ENCODE measurements at places on chromosomes 5 and 9.

- no peak for DNase-seq
Observed at GRCh38 chr5:80607832-80608231, 37.8 kb upstream of the ANKRD34B start.

DNA sequence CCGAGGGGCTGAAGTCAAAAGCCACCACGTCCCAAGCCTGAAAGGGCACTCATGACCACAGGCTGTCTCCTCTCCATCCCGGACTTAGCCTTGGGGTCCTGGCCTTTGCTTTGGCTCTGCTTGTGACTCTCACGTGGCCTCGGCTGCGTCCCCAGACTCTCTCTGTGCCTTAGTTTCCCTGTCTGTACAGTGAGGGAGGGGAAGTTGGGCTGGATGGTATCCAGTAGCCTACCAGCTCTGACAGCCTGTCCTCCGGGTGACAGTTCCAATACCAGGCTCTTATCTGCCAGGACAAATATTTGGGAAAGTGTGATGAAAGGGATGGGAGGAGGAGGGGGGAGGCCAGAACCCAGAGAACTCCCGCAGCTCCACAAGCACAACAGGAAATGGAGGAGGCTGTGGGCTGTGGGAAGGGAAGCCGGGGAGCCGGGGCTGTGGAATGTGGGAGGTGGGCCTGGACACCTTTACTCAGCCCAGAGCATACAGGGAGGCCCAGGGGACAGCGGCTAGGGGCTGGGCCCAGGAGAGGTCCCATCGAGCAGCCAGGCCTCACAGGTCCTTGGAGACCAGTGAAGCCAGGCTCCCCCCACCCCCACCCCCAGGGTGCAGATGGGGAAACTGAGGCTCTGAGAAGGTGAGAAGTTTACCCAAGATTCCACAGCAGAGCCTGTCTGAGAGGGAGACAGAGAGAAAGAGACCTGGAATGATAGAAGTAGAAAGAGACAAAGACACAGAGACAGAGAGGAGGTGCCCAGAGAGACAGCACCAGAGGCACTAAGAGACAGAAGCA, 18.3 kb downstream of the PDGFRB start:
- DNase-seq = no peak

- peak; percentile 70 for DNase-seq
Observed at GRCh38 chr9:99266255-99267023, 44.4 kb downstream of the SEC61B start.

GRCh38 chr5:140111011-140111858, 2.7 kb upstream of the PURA start:
- no peak for DNase-seq

DNA sequence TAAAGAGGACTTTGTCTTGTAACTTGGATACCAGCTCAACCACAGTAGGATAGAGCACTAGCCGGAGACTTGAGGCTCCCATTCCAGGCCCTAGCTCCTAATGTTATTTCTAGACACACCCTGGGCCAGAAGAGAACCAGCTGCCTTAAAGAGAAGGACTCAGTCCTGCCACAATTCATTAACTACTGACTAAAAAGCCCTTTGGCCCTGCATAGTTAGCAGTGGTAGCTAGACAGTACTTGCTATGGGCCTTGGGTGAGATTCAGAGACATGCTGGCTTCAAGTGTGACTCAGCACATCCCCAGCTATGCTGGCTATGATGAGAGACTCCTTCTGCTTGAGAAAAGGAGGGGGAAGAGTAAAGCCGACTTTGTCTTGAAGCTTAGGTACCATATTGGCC, 47.3 kb downstream of the TMEM167A start:
- peak; percentile 57 for DNase-seq

GRCh38 chr9:131713016-131713415, 26.9 kb downstream of the RAPGEF1 start:
- no peak for DNase-seq

DNA sequence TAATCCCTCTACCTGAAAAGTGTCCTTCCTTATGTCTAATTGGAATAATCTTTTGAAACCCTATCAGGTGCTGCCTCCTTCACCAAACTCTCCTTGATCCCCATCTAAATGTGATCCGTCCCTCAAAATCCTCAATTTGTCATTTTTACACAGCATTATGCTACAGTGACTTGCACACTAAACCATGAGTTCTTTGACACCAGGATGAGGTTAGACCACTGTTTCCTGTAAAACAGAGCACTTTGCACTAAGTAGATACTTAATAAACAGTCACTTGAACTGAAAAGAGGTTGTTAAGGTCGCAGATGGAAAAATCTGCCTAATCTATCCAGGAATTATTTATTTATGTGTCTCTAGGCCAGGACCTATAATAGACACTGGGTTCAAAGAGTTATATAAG, 44.2 kb upstream of the TLX3 start:
- no peak for DNase-seq

GRCh38 chr5:151499501-151500035, 52.2 kb downstream of the SLC36A1 start:
- DNase-seq = peak; percentile 24

DNA sequence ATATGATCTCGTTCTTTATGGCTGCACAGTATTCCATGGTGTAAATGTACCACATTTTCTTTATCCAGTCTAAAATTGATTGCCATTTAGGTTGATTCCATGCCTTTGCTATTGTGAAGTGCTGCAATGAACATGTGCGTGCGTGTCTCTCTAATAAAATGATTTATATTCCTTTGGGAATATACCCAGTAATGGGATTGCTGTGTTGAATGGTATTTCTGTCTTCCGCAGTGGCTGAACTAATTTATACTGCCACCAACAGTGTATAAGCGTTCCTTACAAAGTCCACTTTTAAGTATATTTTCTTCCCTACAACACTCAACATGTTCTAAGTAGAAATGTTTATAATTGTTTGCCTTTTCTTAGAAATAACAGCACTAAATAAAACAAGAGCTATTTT, 521.9 kb downstream of the DTWD2 start:
- no peak for DNase-seq

- DNase-seq = no peak
Observed at GRCh38 chr5:54717870-54718269, 200.3 kb downstream of the SNX18 start.

- no peak for DNase-seq
Observed at GRCh38 chr9:109568568-109569210, 70.6 kb upstream of the PTPN3 start.

DNA sequence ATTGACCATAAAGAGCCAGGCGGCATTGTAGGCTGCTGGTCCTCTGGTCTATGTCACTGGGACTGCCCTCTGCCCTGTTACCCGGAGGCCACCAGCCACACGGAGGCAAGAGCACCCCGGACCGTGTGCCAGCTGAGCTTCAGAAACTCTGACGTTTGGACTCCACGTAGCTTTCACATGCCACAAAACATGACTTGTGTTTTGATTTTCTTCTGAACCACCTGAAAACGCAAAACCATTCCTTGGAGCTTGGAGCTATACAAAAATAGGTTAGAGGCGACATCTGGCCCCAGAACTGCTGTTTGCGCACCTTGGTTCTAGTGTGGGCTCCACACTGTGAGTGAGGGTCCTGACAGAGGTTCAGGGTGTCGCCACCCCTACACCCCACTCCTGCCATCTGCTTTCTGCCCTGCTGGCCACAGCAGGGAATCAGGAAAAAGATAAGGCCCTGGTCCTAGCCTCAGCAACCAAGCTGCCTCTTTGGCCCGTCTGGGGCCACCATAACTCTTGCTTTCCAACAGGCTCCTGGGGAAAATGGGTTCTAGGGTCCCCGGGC, 151.3 kb upstream of the IRX2 start:
- DNase-seq = no peak

- no peak for DNase-seq
Observed at GRCh38 chr9:117714282-117714681, 10.1 kb downstream of the TLR4 start.

DNA sequence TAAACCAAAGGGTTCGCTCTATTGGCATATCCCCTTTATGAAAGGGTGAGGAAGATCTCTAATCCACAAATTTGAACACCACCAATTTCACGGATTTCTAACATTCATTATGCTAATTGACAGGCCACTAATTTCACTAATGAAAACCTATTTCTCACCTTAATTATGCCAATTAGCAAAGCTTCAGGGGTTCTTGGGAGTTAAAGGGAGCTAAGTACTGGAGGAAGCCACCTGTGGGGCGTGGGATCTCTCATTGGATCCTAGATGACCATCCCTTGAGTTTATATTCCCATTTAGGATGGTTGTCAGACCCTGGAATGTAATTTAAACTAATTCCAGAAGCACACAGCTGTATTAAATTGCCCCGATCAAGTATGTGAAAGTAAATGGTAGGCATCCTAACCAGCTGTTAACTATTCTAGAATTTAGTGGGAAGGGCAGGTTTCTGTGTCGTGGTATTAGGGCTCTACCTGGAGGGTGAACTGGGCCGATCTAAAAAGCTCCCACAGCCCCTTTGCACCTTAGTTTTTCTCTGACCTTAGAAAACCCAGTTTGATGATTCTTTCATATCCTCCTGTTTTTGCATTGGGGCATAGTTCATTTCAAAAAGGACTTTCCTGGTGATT, 77.1 kb downstream of the C9orf152 start:
- DNase-seq = no peak

- DNase-seq = no peak
Observed at GRCh38 chr9:91416096-91416712, 7.4 kb downstream of the NFIL3 start.

- DNase-seq = no peak
Observed at GRCh38 chr5:67824852-67825251, 390.7 kb upstream of the PIK3R1 start.

DNA sequence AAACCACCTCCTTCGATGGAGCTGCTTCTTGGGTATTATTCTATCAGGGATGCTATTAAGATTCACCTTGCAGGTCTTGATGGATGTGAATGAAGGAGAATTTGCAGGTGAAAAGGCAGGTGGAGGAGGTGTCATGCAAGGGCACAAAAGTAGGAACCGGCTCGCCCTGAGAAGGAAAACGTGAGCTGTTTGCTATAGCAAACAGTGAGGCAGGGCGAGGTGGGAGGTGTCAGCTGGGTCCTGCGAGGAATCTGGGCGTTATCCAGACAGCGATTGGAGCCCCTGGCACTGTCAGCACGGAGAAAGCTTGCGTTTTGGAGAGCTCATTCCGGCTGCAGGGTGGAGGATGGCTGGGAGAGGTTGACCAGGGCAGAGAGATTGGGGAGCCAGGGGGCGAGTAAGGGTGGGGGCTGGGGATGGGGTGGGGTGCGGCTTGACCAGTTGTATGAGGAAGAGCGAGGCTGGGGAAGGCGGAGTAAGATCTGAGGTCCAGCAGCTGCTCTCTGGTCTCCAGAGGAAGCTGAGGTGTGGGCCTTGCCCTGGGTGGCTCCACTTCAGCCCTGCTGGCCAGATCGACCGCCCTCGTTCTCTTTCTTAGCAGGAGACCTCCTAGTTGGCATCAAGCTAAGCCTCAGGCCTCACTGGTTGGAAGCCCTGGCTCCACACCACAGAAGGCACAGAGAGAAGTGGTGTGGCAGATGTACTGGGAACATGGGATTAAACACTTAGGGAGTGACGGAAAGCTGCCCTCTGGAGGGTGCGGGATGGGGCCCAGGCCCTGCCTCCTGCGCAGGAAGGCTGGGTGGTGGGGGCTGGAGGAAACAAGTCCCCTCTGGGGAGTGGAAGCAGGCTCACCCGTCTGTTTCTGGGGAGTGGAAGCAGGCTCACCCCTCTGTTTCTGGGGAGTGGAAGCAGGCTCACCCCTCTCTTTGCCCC, 54.7 kb upstream of the NEURL1B start:
- DNase-seq = no peak

DNA sequence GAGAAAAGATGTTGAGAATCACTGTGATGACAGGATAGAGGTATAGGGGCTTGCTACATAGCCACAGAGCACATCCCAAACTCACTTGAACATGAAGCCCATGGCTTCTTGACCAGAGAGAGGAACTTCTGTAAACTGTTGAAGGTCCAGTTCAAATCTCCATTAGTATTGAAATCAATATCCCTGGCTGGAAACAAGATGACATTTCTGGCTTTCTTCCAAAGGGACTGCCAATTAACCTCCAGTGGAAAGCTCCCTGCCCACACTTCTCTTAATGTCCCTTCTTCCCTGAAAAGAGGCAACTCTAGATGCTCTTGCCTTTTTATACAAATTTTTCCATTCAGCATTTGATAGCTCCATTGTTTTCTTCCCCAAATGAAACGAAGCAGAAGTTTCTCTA, 612.1 kb downstream of the EBF1 start:
- no peak for DNase-seq

GRCh38 chr5:91359962-91360609, 23.0 kb downstream of the ARRDC3 start:
- no peak for DNase-seq

DNA sequence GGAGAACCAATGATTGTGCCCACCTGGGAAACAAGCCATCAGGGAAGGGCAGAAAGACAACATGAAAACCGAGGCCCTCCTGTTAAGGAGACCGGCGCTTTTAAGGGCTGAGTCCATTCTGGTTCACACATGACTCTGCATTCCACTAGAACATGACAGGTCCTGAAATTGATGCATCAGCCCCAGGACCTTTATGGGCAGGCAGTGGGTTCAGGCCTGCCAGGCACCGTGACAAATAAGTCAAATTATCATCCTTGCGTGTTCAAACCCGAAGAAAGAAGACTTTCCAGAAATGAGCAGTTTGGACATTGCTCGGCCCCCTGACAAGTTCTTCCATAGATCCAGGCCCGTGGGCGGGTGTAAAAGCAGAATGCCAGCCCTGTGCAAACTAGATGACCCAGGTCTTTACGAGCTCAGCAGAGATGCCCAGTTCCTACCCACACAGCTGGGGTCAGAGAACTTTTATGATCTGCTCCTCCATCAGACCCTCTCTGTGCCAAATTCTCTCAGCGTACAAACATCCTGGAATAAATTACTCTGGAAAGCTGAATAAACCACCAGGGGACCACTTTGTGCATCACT, 295.5 kb upstream of the WWC1 start:
- DNase-seq = no peak

DNA sequence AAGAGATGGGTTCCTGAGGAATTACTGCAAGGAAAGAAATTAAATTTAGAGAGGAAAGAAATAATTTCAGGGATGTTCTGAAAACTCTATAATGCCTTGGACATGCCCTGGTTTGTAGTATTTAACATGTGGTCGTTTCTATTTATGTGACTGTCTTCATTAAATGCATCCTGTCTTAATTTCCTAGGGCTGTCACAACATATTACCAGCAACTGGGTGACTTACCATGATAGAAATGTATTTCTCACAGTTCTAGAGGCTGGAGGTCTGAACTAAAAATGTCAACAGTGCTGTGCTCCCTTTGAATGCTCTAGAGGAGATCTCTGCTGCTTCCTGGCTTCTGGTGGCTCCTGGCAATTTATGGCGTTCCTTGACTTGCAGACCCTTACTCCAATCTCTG, 287.7 kb downstream of the FBXL7 start:
- no peak for DNase-seq

GRCh38 chr9:80504601-80505230, 933.0 kb downstream of the TLE4 start:
- no peak for DNase-seq

DNA sequence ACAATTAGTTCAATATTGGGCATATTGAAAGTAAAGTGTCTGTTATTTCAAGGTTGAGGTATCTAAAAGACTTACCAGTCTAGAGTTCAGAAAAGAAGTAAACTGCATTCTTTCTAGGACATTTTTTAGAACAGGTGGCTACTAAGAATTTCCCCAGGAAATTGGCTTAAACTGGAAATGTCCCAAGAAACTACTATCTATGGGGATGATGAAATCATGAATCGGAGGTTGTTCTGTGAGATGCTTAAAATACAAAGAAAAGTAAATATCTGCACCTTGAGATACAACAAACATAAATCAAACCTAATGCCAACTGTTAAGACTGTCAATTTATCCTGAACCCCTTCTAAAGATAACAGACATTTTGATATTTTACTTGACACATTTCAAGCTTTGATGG, 226.5 kb upstream of the NREP start:
- DNase-seq = no peak

- DNase-seq = peak; percentile 30
Observed at GRCh38 chr5:141637123-141637766, 448 bp downstream of the RELL2 start.

GRCh38 chr5:36606428-36607113, at the start of gene SLC1A3:
Gene SLC1A3 (plus strand): TSS chr5:36606606. CDS start chr5:36608424, 1,818 bp downstream.
- DNase-seq = peak; percentile 74

Measured in AG20443 (cell line).